ENCODE measurements at places on chromosomes 5 and 9.
A peak's percentile ranks its signal among the peaks of the same experiment; 100 is the strongest.

- peak; percentile 17 for DNase-seq
Observed at GRCh38 chr9:134388289-134388808, 62.1 kb downstream of the RXRA start.

DNA sequence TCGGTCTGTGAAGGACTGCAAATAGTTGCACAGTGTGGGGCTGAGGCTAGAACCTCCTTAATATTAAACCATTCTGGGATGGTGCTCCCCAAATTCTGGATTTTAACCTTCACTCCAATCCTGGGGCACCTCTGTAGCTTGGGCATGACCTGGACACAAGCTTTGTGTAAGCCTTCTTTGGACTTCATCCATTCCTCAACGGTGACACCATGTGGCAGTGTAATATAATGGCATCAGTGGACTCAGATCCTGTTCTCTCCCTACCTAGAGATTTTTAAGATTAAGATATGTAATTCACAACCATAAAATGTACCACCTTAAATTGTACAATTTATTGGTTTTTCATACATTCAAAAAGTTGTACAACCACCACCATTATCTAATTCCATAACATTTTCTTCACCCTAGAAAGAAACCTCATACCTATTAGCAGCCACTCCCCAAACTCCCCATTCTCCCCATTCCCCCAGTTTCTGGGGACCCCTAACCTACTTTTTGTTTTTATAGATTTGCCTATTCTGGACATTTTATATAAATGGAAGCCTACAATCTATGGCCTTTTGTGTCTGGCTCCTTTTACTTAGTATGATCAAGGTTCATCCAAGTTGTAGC is 4.8 kb upstream of the PLGRKT start:
- peak; percentile 66 for DNase-seq

GRCh38 chr5:10503997-10504793 is 59.7 kb upstream of the ANKRD33B start:
- DNase-seq: no peak

DNA sequence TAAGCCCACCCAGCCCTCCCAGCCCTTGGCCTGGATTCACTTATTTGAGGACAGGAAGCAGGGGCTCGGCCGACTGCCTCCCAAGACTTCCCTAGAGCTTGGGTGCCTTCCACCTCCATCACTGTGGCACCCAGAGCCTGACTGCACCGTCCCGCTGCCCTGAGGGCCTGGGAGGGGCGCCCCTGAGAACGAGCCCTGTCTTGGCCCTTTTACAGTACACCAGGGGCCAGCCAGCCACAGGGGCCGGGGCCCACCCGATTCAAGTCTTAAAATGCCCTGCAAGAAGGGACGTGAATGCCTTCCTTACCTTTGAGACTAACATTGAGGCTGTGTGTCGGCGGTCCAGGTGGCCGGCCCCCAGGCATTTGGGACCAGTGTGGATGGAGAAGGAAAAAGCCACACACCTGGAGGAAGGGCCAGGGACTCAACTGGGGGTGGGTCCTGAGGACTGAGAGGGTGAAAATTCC is 16.8 kb downstream of the FAM78A start:
- DNase-seq: no peak

- no peak for DNase-seq
Observed at GRCh38 chr9:123739387-123739786, 190.5 kb downstream of the DENND1A start.

DNA sequence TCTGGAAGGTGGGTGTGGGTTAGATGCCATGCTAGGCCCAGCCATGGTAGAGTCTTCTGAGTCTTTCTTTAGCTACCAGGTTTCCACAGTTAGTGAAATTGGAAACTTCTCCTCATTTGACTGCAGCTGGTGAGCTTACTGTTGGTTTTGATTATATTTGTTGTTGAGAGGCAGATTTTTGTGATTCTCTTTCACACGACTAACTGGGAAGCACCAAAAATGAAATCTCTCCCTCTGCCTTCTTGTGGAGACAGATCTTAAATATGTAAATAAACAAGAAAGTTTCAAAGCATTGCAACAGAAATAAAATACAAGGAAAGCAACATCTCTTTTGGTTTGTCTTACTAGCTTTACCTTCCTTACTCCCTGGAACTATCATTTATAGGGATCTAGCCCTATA is 122.2 kb downstream of the CEMIP2 start:
- DNase-seq: no peak

- no peak for DNase-seq
Observed at GRCh38 chr9:124428751-124429529, 13.7 kb upstream of the PSMB7 start.

- DNase-seq: no peak
Observed at GRCh38 chr5:74328221-74328630, 312.3 kb downstream of the ENC1 start.

- DNase-seq: no peak
Observed at GRCh38 chr5:88661806-88662207, 221.2 kb downstream of the MEF2C start.

DNA sequence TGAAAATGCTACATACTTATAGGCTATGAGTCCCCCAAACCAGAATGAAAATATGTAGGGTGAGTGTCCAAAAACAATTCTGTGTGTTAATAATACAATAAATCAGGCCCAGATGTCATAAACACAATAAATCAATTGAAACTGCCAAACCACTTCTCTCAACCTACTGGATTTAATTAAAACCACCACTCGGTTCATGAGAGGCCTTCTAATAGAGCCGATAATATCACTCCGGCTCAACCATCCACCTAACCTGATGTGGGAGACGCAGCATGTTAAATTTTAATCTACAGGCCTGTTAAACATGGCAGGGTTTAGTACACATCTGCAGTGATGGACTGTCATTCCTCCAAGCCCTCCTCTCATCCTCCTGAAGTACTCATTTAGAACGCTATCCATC is 734.5 kb upstream of the ZNF608 start:
- peak; percentile 7 for DNase-seq

DNA sequence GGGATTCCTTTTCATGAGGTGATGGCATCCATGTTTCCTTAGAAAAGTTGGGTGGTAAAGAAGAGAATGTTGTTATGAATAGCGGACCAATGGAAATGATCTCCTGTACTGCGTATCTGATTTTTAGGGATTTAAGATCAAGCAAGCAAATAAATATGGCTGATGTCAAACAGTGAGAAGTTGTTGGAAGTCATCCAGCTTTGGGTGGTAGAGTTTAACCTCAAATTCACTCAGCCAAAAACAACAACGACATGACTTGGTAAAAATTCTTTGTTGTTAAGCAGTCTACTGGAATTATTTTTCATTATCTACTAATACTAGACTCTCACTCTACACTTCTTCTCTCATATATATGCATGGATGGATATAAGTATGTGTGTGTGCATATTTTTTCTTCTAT is 426.5 kb downstream of the CTNND2 start:
- peak; percentile 73 for DNase-seq

DNA sequence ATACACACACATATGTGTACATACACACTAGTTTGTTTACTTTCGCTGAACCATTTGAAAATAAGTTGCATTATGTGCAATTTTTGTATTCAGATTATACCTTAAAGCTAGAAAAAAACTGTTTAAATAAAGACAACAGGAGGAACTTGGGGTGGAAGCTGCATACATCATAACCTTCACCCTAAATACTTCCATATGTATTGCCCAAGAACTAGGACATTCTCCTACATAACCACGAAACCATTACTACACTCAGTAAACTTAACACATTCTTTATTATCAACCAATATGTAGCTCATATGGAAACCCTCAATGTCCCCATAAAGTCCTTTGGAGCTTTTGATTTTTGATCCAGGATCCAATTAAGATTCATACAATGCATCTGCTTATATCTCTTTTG is 83.3 kb downstream of the GIN1 start:
- DNase-seq: no peak

GRCh38 chr5:83000428-83000827 is 76.8 kb downstream of the TMEM167A start:
- peak; percentile 15 for DNase-seq

- peak; percentile 19 for DNase-seq
Observed at GRCh38 chr5:139640421-139641115, 7.6 kb upstream of the CXXC5 start.

DNA sequence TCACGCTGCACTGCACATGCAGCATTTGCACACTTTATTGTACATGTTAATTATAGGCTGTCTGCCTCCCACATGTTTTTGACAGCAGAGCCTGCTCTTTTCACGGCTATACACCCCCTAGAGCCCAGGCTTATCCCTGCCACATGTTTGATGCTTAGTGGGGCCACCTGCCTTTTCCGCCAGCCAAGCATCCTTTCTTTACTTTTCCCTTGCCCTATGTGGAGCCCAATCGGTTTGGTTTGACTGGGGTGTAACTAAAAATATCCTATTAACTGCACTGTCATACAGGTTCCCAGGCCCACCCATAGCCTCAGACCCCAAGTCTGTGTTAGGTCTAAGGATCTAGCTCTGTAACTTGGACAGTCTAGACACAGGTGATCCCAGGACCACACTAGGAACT is 18.9 kb upstream of the S1PR3 start:
- DNase-seq: no peak

DNA sequence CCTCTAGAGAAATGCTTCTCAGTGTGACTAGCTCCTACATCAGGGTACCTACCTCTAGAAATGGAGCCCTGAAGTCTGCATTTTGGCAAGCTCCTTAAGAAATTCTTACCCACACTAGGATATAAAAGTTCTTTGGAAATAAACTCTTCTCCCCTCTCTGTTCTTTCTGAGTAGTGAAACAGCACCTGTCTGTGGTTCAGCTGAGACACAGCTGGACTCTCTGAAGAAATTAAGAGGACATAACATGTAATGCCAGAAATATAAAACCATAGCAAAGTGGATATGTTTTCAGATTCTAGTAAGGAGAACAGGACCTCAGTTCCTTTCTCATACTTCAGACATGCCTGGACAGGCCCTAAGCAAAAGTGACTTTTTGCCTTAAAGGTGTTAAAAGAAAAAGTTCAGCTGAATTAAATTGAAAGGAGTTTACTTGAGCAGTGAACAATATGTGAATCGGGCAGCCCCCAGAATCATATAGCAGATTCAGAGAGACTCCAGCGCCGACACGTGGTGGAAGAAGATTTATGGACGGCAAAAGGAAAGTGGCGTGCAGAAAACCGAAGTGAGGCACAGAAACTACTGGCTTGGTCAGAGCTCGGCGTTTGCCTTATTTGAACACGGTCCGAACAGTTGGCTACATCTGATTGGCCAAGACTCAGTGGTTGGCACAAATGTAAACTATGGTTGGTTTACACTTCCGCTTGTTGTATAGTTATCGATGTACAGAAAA is 64.5 kb downstream of the PRKACG start:
- peak; percentile 1 for DNase-seq

DNA sequence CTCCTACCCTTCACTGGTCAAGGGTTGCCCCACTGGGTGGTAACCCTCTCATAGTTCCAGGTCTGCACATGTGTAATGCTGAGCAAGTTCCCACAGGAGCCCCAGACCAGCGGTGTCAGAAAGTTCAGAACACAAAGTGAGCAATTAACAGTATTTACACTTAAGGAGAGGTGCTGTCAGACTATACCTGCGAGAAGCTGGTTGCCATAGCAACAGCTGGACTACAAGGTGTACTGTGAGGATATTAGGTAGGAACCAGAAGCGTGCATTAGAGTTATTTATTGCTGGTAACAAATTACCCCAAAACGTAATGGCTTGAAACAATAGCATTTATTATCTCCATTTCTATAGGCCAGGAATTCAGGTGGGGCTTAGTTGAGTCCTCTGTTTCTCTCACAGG is 317.0 kb upstream of the RPS23 start:
- no peak for DNase-seq

DNA sequence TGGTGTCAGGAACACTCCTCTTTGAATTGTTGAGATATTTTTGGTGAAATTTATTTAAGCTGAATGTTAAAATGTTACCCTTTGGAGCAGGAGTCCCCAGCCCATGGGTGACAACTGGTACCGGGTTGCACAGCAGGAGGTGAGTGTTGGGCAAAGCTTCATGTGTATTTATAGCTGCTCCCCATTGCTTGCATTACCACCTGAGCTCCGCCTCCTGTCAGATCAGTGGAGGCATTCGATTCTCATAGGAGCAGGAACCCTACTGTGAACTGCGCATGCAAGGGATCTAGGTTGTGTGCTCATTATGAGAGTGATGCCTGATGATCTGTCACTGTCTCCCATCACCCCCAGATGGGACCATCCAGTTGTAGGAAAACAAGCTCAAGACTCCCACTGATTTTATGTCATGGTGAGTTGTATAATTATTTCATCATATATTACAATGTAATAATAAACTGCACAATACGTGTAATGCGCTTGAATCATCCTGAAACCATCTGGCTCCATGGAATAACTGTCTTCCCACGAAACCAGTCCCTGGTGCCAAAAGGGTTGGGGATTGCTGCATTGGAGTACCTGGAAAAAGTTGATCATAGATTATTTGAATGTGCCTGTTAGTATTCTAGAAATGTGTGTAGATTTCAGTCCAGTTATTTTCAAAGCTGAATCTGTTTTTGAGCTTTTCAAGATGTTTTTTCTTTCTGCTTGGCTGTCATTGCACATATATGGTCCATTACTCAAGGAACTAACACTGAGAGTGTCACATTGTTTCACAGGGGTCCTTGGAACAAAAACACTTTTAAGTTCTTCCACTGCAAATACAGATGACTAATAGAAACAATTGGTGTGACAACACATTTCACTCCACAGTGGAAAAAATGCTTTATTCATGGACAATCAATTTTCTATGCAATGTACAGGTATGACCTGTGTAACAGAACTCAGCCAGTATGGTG is 104.6 kb upstream of the TNFAIP8 start:
- DNase-seq: no peak

- no peak for DNase-seq
Observed at GRCh38 chr5:176530983-176531901, 6.0 kb downstream of the RNF44 start.

GRCh38 chr5:33180900-33181299 is 259.9 kb upstream of the TARS1 start:
- DNase-seq: peak; percentile 64

DNA sequence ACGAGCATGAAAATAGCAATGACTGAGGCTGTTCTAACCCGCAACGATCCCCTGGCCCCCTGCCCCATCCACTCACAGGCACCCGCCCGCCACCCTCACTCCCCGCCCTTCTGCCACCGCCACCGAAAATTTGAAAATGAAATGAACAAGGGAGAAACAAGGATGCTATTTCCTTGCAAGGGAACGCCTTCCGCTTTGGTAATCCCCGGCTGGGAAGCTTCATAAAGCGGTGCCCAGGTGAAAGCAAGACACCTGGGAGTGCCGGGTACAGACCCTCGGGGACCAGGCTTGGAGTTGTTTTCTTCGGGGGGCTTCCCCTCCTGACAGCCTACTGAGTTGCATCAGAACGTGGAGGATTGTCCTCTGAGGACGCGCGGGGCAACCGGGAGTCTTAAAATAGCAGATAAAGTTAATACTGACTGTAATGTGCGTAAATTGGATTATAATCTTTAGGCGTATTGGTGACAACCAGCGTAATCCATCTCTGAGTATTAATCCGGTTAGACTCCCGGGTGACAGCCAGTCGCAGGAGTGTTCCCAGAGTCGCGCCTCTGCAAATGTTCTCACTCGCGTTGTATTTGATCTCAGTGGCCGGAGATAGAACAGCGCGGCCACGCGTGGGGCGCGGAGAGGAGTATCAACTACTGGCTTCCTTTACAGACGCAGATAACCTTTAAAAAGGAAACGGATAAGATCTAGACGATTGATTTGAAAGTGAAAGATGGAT is 885 bp upstream of the MLLT3 start:
- DNase-seq: no peak

- DNase-seq: no peak
Observed at GRCh38 chr5:170545313-170545712, 41.5 kb downstream of the KCNIP1 start.

- DNase-seq: no peak
Observed at GRCh38 chr9:133910855-133911514, 81.1 kb downstream of the VAV2 start.
